Heart left ventricle (tissue), 16 donors: ENCODE measurements at places on chromosomes 11 and 22. TPM values are rescaled to one million over a fixed set of nuclear protein-coding genes. Genes with fewer than 3 reads are reported as not detected.

DNA sequence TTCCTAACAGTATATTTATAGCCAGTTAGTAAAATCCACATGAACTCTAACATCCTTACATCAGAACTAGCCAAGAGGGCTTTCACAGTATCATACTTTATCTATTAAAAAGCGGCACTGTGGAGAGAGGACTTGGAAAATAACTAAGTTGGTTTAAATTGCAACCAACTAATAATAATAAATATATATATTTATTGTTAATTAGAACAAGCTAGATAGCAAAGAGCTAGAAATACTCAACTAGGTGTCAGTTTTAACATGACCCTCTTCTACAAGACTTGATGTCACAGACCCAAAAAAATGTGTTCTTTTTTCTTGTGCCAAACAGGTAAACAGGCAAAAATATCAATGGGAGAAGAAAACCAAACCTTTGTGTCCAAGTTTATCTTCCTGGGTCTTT, at the start of gene OR2D3:
TSS of gene OR2D3 (plus strand) at position 301 of the 400 bp plus-strand sequence. CDS start at position 301, 0 bp downstream.
- no peak for DNase-seq

Gene C11orf65
- 0.19 TPM for polyA plus RNA-seq

- DNase-seq = no peak
These were observed 115.8 kb downstream of the ATG16L2 start for GRCh38 chr11:72930008-72930407.

Gene NRXN2
- polyA plus RNA-seq = 0.65 TPM

Gene SYT12
- 0.82 TPM for polyA plus RNA-seq

Gene SMC1B
- polyA plus RNA-seq = not detected

Gene MGAT3
- polyA plus RNA-seq = 2.6 TPM

DNA sequence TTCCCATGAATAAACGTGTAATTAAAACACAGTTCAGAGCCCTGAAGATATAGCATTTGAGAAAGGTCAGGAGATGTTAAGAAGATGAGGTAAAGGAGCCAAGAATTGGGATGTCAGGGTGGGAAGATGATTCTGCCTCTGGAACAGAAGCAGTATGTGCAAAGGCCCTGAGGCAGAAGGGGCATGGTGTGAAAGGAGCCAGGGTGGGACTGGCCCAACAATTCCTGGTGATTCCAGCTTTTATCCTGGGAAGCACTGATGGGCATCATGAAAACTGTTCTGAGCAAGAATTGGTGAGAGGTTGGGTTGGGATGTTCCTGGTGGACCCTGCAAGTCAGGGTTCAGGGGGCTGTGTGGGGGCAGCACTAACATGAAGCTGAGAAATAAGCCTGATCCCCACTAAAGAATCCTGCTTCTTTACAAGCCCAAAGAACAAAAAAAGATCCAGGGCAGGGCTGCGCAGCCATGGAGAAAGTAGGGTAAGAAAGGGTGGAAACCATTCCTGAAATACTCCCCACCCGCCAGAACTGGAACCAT, 2.5 kb upstream of the FXYD6 start:
- no peak for DNase-seq

- DNase-seq = peak; percentile 64
These were observed 22.0 kb upstream of the TLCD5 start for GRCh38 chr11:120303004-120303637.

DNA sequence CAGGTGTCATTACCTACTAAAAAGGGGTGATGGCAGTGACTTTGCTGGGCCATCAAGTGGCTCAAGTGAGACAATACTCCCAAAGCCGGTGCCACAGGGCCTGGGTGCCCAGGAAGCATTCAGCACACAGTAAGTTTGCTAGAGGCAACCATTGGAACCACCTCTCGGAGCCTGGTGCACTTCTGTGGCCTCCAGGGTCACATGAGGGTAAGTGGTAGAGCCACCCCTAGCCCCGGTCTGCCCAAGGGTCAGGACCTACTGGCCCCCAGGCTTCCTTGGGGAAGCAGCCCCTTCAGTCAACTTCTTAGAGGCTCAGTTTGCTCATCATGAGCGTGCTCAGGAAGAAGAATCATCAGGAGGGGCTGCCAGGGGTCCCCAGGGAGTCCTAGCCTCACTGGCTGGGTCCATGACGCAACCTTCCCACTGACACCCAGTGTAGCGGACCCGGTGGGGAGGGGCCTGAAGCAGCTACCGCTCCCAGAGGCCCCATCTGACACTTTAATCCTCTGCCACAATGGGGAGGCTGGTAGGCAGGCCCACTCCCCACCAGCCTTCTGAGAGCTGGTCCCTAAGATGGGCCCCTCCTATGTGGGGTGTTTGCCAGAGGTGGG, 17.5 kb upstream of the RASL10A start:
- no peak for DNase-seq

GRCh38 chr11:44167046-44167445, 71.6 kb downstream of the EXT2 start:
- DNase-seq = no peak

- no peak for DNase-seq
These were observed 36.1 kb upstream of the PDE2A start for GRCh38 chr11:72710278-72710677.

Gene ELMOD1
- 0.30 TPM for polyA plus RNA-seq

Gene OR8G1
- polyA plus RNA-seq = not detected

GRCh38 chr22:20624161-20624616, 116.8 kb downstream of the MED15 start:
- no peak for DNase-seq

DNA sequence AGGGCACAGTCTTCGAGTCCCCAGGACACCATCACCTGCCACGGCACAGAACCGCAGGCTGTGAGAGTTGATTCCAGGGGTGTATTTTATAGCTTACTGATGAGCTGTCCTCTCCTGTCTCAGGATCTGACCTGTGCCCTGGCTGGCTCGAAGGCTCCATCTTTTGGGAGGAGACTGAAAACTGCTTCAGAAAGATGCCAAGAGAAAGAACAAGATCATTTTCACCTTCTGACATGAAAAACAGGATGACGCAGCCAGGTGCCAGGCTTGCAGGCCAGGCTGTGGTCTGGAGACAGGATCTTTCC, 2.2 kb downstream of the MRGPRD start:
- no peak for DNase-seq

- DNase-seq = no peak
These were observed 30.8 kb upstream of the SORL1 start for GRCh38 chr11:121421149-121421901.

DNA sequence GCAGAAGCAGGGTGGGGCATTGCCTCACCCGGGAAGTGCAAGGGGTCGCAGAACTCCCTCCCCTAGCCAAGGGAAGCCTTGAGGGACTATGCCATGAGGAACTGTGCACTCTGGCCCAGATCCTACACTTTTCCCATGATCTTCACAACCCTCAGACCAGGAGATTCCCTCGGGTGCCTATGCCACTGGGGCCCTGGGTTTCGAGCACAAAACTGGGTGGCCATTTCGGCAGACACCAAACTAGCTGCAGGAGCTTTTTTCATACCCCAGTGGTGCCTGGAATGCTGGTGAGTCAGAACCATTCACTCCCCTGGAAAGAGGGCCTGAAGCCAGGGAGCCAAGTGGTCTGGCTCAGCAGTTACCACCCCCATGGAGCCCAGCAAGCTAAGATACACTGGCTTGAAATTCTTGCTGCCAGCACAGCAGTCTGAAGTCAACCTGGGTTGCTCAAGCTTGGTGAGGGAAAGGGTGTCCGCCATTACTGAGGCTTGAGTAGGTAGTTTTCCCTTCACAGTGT, 573.7 kb upstream of the ANO3 start:
- no peak for DNase-seq

GRCh38 chr22:47139013-47139789, 376.8 kb downstream of the TBC1D22A start:
- no peak for DNase-seq

Gene PGR
- polyA plus RNA-seq = 2.7 TPM

- DNase-seq = no peak
These were observed 17.6 kb upstream of the PPFIA1 start for GRCh38 chr11:70252844-70253243.

DNA sequence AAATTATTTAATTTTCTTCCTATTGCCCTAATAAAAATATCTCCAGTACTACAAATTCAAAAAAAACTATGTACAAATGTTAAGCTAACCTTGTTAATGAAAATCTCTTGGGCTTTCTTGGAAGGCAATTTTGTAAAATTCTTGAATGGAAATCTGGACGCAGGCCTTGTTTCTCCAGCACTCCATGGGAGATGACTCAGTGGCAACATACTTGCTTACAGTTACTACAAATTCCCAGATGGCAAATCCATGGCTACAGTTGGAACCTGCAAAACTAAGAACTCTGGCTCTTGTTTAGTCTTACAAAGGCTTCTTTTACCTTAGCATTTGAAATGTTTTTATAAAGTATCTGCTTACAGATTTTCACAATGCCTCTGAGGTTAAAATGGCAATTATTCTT, 725.2 kb downstream of the DLG2 start:
- DNase-seq = peak; percentile 16

- no peak for DNase-seq
These were observed 150.1 kb upstream of the ARHGAP42 start for GRCh38 chr11:100536979-100537378.

Gene ZNF280B
- 0.06 TPM for polyA plus RNA-seq

Gene FJX1
- 0.61 TPM for polyA plus RNA-seq

DNA sequence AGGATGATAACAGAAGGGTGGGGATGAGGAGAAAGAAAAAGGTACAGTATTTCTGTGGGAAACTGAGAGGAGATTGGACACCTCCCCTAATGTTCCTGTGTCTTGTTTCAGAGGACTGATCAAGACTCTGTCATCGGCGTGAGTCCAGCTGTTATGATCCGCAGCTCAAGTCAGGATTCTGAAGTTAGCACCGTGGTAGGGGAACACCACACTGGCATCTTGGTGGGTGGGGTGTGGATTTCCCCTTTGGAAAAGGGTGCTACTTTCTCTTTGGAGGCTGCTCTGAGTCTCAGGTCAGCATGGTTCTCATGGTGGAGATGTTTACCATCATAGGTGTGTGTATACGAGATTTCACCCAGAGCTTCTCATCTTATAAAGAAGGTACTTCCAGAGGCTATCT, 25.5 kb downstream of the MADD start:
- no peak for DNase-seq

DNA sequence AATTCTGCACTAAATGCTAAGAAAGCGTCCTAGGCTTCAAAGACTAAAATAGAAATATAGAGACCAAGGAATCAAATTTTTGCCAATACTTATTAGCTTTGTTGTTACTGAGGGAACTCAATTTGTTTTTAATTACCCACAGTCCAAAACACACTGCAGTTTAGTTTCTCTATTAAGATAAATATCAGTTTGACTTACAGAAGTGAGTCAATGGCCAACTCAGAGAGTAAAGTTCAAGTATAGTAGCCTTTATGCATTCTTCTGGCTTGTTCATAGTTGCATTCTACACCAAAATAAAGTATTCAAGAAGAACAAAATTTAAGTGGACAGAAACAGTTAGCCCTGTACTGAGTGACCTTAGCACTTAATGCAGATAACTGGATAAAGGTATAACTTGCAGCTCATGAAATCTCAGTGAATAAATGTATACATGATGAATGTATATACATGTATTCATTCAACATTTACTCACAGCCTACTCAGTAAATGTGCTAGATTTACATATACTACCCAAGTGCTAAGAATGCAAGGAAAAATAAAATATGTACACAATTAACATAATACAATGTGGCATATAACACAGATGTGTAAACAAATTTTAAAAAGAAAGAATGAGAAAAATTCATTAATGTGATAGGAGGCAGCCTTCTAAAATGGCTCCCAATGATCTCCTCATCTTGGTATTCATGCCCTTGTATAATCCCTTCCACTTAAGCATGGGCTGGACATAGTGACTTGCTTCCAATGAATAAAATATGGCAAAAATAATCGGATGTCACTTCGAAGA, 9.7 kb upstream of the RNF141 start:
- no peak for DNase-seq

GRCh38 chr11:92556431-92556830, 331.8 kb downstream of the FAT3 start:
- no peak for DNase-seq

DNA sequence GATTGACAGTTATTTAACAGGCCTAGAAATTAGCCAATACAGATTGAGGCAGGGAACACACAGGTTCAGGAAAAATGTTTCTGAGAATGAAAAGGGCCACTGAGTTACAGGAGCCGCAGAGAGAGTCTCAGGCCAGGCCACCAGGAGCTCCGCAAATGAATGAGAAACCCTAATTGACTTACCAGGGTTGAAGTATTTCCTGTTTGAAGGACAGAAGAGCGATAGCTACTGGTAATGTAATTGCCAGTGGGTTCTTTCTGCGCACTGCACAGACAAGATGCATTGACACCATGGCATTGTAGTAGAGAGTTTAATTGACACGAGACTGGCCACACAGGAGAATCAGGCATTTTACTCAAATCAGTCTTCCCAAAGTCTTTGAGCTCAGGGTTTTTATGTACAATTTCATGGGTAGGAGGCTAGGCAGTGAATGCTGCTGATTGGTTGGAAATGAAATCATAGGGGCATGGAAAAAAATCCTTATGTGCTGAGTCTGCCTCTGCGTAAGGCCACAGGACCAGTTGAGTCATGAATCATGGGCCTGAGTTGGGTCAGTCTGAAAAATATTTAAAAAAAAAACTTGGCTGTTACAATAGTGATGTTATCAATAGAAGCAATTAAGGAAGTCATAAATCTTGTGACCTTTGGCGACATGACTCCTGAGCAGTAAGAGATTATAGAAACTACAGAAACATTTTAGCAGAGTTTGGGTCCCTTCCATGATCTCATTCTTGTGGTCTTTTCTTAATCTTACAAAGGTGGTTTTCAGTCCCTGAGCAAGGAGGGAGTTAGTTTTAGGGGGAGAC, 203.8 kb downstream of the CASP12 start:
- DNase-seq = no peak

- DNase-seq = peak; percentile 86
These were observed 579 bp upstream of the RASD2 start for GRCh38 chr22:35539910-35540594.

Gene TRPM5
- polyA plus RNA-seq = not detected

Gene SLC15A3
- polyA plus RNA-seq = 26.4 TPM

Gene FBXO3
- polyA plus RNA-seq = 35.4 TPM

DNA sequence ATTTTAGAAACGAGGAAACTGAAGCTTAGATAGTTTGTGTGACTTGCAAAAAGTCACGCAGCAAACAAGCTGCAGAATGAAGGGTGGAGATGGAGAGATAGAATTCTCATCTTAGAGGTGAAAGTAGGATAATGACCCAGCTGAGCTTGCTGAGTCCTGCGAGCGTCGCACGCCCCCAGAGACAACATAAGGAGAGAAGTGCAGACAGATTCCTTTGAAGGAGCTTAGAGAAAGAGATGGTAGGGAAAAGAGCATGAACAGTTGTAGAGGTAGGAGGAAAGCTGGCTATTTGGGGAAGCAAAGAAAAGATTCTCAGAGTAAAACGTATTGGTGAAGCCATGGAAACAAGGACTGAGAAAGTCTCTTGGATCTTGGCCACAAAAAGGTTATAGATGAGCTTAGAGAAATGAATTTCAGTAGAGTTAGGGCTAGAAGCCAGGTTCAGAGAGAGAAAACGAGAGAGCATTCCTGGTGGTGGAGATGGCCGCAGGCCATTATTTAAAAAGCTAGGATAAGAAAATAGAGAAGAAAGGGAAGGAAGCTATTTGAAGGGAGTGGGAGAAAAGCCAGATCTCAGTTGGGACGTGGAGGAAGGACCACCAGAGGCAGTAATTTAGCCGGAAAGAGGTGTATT, 44.8 kb downstream of the FAM83F start:
- no peak for DNase-seq
